ENCODE measurements at places on chromosomes 7 and 10.

GRCh38 chr10:51389415-51390321 is 309.7 kb downstream of the CSTF2T start:
- peak; percentile 100 for DNase-seq

DNA sequence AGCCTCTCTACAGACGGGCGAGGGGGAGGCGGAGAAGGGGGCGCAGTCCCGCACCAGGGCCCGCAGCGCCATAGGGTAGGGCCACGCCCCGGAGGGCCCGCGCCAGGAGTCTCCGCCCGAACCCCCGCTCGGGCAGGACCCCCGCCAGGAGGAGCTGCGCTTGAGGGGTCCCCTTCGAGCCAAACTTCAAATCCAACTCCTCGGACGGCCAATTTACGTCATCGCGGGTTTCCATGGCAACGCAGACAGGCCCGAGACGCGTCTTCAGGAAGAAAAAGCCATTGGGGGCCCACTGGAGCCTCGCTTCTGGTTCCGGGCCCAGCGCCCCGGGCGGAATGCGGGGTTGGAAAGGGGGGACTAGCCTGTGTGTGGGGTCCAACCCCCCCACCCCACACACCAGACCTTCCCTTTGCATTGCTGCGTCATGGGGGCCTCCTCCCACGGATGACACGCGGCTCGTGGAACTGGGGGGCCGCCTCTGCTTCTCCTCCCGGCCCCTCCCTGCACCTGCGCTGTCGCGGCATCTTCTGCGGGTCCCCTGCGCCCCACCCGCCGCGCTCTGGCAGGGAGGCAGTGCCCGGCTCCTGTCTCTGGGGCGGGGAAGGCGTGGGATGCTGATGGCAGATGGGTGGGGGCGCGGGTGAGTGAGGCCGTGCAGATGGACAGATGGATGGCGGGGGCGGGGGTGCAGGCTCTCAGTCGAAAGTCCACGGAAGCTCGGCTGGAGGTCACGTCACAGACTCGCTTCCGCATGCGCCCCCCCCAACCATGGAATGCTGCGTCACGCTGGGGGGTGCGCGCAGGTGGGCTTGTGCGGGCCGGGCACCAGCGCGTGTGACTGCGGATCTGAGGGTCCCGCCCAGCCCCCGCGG is 1.2 kb downstream of the CALY start:
- DNase-seq = peak; percentile 8

GRCh38 chr10:3142146-3142875 is 30.3 kb downstream of the PITRM1 start:
- no peak for DNase-seq

DNA sequence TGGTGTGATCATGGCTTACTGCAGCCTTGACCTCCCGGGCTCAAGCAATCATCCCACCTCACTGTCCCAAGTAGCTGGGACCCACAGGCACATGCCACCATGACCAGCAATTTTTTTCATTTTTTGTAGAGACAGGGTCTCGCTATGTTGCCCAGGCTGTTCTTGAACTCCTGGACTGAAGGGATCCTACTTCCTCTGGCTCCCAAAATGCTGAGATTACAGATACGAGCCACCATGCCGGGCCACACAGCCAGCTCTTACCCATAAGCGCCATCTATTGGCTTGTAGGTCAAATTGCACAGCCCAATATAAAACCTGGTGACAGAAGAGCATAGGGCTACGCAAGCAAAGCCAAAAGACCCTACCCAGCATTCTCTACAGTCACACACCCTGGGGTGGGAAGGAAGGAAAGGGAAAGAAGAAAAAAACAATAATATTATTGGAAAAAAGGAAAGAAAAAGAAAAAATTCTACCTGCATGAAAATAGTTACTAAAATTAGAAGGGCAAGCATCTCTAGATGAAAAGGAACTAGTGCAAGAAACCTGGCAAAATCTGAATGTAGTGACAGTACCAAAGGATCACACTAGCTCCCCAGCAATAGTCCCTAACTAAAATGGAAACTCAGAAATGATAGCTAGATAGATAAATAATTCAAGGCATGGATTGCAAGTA is 29.4 kb upstream of the AMPH start:
- DNase-seq = peak; percentile 53

DNA sequence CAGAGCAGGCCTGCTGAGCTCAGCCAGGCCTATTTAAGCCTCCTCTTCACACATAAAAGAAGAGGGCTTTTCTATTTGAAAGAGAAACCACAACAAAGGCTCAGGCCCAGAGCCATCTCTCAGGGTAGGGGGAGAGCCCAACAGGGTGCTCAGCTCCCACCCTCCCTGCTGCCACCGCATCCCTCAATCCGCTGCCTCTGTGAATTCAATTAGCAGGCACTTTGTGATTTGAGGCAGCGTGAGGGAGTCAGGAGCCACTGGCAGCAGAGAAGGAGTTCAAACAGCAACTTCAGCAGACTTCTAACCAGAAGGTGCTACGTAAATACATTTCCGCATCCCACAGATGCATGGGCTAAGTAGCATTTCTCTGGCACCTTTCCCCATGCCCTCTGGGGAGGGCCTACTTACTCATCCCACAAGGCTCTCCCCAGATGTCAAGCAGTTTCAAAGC is 45.2 kb downstream of the LRRC20 start:
- no peak for DNase-seq

GRCh38 chr7:115233809-115234208 is 311.9 kb downstream of the MDFIC start:
- DNase-seq = no peak

GRCh38 chr10:13823096-13823708 is 236.4 kb downstream of the PRPF18 start:
- DNase-seq = no peak

DNA sequence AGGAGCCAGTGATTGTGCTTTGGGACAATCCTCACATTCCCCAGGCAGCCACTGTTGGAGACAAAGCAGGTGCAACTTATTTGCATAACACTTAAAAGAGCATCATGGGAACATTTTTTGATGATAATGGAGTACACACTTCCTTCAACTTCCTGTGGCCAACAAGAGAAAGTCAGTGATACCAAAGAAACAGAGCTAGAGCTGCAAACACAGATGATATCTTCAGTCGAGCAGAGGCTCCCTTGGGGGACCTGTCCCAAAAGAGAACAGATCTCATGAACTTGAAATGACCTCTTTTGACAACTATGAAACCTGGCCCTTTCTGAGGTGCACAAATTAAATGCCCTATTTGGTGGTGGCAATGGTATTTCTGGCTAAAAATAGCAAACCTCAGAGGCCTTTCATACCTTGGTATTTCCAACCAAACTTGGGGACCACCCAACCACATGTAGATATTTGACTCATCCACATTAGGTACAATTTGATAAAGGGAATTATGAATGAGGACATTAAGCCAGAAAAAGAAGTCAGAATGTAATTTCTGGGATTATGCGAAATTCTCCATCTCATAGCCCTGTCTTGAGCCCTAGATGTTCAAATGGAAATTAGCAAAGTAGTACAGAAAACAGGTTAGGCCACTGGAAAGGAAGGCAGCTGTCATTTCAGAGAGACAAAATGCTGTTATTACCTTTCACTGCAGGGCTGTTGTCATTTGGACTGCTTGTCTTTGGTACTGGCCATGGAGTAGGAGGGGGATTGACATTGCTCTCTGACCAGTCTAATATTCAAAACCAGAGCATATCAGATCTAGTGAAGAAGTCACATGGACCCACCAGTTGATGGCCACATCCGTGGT is 146.2 kb downstream of the ICA1 start:
- no peak for DNase-seq

DNA sequence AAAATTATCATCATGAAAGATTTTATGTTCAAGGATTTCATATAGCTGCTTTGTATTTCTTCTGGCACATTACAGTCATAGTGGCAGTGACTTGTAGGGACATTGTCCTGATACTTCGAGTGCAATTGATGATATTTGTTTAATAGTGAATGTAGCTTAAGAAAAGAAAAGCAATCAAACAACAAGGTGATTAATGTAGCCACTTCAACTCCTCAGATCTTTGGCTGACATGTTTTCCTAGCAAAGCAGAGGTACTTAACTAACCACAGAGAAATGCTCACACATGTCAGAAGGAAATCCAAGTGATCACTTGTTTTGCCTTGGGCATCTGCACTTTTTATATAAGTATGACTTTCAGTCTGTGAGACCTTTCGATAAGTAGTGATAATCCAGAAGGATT is 470.3 kb downstream of the AUTS2 start:
- no peak for DNase-seq

GRCh38 chr10:6951732-6952131 is 371.7 kb upstream of the PRKCQ start:
- no peak for DNase-seq

- no peak for DNase-seq
Measured at GRCh38 chr10:70661623-70662361, 10.5 kb upstream of the ADAMTS14 start.

GRCh38 chr10:128029731-128030369 is 96.4 kb downstream of the MKI67 start:
- DNase-seq = no peak

GRCh38 chr10:111887266-111887665 is 296.3 kb downstream of the GPAM start:
- DNase-seq = no peak

- DNase-seq = no peak
Measured at GRCh38 chr10:124296813-124297788, 121.6 kb downstream of the OAT start.

DNA sequence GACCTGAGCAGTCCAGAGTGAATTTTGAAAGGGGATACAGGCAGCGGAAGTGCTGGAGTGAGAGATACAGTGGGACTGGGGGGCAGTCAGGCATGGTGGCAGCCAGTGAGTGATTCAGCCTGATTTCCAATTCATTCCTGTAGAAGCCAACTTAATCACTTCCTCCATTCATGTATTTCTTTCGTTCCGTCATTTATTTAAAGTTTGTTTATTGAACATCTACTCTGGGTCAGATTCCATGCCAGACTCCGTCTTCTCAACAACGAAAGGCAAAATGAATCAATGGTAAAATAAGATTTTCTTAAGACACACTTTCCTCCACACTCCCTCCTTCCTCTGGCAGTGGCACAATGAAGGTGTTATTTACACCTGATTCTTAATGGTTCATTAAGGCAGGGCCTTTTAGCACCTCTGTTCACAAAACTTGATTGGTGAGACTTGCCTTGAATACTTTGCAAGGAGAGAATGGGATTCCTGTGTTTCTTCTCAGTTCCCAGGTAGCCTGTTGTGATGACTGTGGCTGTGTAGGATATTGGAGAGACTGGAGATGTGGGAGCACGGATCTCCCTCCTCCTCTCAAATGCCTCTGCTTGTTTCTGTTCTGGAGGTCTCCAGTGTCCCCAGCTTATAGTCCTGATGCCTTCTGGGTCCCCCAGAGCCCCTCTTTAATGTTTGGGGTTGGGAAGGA is 27.9 kb downstream of the ADCYAP1R1 start:
- no peak for DNase-seq

DNA sequence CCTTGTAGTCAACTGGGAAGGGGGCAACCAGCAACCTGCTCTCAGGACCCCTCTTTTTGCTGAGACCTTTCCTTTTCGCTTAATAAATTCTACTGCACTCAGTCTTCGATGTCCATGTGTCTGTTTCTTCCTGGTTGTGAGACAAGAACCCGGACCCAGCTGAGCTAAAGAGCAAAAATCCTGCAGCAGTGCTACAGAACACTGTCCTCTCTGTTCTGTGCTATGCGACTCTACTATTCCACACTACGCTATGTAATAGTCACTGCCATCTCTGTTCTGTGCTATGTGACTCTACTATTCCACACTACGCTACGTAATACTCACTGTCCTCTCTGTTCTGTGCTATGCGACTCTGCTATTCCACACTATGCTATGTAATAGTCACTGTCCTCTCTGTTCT is 34.3 kb downstream of the DIP2C start:
- no peak for DNase-seq

DNA sequence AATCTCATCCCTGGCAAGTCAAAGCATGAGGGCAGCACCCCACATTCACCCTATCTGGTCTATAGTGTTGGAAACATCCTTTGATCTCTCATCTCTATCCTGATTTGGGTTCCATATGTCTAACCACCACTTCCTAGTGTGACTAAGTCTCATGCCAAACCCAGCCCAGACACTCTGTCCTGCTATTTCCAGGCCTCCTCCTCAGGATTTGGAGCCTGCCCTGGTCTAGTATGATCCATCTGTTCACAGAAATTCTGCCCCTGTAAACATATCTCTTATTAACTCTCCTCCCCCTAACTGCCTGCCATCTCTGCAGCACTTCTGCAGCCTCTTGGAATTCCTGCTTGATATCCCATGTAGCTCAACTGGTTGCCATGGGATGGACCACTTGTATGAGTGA is 320.9 kb upstream of the IMMP2L start:
- DNase-seq = no peak

DNA sequence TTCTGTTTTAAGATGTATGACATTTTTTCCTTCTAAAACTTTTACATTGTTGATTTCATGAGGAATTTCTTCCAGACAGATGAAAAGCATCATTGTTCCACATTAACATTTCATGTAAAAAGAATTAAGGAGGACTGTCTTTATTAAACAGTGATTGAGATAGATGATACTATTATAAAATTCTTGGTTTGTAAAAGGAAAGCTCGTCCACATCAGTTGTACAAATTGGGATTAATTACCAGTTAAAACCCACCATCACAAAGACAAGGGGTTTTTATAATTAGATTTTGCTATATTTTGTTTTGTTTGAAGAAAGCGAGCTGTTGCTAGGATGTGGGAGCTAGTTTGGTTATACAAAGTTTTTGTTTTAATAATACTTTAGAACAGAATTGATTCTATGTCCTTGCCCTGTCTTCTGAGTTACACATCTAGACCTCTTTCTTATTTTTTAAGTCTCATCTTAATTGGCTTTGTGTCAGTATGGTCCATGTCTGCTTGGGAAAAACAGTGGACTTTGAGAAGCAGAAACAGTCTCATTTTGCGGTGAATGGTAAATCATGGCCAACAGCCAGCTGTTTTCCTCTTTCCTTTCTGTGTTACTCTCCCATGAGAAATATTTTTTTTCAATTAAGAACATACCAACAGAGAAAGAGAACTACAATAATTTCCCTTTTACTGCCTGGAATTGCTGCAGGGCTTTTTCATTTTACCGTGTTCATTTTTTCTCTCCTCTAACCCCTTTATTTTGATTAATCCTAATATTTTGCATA is 3.2 kb downstream of the TES start:
- DNase-seq = no peak

- DNase-seq = no peak
Measured at GRCh38 chr10:74650613-74651012, 175.8 kb upstream of the KAT6B start.

DNA sequence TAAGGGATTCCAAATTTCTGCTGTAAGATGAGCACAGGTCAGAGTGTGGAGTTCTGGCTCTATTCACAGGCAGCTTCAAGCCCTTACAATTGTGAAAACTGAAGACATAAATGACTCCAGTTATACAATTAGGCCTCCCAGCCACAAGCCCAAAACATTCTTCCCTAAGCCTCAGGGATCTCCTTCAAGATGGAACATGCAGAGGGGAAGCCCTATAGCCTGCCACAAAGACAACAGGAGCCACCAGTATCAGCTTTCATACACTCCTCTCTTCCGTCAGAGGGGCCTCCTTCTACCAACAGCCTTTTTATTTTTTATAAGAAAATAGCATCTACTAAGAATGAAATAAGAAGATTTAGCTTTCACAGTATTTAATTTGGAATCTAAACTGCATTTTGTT is 46.5 kb downstream of the DLD start:
- DNase-seq = no peak
